ENCODE measurements at places on chromosomes 6 and 20.

DNA sequence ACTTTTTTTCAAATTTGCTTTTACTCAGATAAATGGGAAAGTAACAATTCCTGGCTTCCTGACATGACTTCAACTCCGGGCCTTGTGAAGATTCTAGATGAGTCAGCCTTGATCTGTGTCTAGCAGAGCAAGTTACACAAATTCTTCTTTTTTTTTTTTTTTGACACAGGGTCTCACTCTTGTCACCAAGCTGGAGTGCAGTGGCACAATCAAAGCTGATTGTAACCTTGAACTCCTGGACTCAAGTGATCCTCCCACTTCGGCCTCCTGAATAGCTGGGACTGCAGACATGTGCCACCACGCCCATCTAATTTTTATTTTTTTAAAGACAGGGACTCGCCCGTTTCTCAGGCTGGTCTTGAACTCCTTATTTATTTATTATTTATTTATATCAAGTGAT lies 7.3 kb upstream of the ARHGAP18 start:
- DNase-seq: no peak

- no peak for DNase-seq
Measured at GRCh38 chr6:109579361-109579760, 96.3 kb upstream of the ZBTB24 start.

DNA sequence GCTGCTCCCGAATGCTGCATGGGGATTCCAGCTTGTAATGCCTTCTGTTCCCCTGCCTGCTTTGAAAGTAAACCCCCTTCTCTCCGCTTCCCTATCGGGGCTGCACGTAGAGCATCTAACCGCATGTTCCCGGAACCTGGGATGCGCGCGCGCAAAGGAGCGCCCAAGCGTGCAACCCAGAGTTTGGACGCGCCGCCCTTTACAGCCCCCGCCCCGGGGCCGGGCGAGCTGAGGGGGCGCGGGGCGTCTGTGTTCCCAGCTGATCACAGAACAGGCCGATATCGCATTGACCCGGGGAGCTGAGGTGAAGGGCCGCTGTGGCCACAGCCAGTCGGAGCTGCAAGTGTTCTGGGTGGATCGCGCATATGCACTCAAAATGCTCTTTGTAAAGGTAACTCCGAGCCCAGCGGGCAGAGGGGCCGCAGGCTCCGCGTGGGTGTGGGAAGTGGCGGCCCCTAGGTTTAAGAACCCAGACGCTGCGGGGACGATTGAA lies 1.4 kb downstream of the LAMP5 start:
- no peak for DNase-seq

- DNase-seq: no peak
Measured at GRCh38 chr20:52896348-52896747, 75.8 kb upstream of the TSHZ2 start.

- no peak for DNase-seq
Measured at GRCh38 chr6:148382861-148383260, 40.2 kb downstream of the SASH1 start.

GRCh38 chr20:10747019-10747418 lies 73.2 kb upstream of the JAG1 start:
- DNase-seq: no peak

DNA sequence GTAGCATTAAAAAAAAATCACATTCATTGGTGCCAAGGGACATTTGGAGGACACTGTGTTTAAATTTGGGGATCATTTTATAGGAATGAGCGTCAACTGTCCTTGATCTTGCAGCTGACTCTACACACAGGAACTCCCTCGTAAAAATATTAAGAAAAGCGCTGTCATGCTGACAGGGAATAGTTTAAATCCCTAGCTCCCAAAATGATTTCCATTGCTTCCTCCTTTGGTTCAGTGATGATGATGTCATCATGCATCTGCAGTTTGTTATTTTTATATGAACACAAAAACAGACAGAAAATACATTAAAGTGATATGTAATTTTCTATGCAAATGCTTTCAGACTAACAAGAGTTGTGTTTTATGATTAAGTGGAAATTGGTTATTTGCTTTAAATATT lies 275.6 kb downstream of the BTBD9 start:
- DNase-seq: no peak

GRCh38 chr6:62891065-62891647 lies 320.1 kb upstream of the FKBP1C start:
- no peak for DNase-seq

- no peak for DNase-seq
Measured at GRCh38 chr6:125251516-125252220, 50.1 kb downstream of the HDDC2 start.

DNA sequence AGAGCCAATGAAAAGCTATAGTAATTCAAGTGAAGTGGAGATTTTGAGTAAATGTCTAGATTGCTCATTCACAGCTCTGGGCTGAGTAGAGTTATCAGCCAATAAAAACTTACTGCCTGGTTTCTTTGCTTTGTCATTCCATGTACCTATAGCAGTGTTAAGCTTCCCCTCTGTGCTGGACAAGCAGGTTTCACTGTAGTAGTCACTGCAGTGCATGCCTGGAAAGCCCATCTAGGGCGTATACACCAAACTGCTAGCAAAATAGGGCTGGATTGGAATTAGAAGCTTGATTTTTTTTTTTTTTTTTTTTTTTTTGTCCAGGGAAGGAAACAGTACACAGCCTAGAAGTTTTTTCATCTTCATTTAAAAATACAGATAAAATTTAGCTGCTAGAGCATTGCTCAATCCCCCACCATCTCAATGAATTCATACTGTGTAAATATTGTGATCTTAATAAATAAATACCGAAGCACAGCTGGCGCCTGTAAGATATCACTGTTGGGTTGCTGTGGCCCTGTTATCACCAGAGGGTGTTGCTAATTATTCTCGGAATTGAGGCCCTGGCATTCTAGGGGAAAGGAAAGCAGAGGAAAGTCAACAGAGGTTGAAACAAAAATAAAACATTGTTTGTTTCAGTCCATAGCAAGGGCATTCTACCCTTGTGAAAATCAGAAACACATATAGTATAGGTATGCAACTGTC lies 968.5 kb upstream of the GJE1 start:
- no peak for DNase-seq

- DNase-seq: no peak
Measured at GRCh38 chr6:22253955-22254655, 42.7 kb downstream of the PRL start.

DNA sequence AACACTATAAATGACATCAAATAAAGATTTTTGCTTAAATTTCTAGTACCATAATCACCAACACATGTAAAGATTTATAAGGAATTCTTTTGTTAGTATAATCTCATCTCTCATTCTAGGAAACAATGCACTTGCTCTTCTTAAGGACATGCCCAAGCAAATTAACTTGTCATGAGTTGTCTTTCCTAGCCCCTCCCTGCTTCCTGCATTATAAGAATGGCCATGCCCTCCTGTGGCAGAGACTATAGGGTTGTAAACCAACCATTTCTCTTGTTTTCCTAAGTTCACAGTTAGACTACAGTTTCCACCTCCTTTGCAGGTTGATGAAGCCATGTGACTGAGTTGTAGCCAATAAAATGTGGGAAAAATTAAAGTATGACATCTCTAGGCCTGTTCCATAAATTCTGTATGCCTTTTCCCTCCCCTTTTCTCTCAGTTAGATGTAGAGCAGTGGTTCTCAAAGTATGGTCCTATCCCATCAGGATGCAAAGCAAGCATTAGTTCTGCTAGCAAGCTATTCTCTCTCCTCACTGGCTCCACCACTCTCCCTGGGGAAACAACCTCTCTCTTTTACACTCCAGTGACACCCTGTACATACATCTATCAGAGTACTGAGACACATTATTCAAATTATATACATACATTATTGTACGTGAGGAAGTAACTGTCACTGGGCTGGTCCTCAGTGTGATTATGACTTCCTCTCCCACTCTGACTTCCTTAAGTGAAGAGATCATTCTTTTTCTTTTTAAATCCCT lies 295.0 kb downstream of the PKHD1 start:
- no peak for DNase-seq

GRCh38 chr6:26089272-26089671 lies 2.0 kb downstream of the HFE start:
- no peak for DNase-seq

DNA sequence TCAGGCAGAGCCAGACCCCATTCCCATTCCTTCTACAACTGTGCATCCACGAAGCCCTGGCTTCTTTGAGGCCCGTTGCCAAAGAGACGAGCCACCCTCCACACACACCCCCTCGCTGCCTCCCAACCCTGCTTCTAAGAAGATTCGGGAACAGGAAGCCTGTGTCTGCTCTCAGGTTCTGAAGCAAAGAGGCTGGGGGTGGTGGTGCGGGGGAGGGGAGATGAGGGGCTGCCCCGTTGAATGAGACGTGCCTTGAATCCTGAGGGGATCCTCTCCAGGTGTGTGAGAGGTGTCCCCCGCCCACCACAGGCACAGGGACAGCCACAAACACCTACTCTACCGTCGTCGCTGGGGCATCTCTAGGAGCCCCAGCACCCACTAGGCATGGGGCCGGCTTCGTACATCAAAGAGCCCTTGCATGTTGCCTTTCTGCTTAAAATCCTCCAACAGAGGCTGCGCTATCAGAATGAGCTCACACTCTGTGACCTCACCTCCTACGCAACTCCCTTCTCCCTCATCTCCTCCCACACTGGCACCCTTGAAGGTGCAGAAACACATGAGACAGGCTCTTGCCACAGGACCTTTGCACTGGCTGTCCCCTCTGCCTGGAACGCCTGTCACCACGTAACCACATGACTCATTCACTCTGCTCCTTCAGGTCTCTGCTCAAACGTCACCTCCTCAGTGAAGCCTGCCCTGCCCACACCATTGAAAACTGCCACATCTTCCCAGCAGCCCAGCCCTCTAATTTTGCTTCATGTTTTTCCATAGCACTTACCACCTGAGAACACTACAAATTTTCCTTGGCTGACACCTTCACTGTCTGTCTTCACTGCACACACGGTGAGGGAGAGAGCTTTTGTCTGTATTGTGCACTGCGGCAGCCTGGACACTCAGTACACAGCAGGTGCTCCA lies 58.5 kb downstream of the PREX1 start:
- DNase-seq: peak; percentile 88

DNA sequence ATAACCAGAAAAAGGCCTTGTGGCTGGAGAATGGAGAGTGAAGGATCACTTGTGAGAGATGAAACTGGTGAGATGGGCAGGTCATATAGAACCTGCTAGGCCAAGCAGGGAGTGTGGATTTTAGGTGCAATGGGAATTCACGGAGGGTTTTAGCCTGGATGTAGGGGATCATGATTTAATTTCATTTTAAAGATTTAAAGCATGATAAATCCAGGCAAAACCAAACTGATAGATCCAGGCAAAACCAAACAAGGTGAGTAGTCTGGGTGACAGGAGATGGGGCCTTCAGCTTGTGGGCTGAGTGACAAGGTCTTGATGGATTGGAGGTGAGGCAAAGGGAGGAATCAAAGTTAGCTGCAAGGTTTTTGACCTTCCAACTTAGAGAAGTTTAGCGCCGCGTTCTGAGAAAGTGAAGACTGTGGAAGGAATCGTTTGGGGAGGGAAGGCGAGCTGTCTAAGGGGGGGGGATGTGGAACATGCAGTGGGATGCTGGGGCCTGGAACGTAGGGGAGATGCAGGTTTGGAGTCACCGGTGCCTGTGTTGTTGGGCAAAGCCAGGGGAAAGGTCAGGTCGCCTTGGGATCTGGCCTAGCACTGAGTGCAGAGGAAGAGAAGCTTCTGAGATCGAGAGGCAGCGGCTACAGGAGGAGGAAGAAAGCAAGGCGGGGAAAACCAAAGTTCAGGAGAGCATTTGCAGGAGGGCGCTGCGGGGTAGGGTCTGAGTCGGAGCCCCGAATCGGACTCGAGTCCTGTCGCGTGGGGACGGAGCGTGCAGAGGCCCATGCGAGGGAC lies 1.3 kb upstream of the PLCG1 start:
- no peak for DNase-seq

GRCh38 chr6:34239893-34240292 lies 3.2 kb downstream of the HMGA1 start:
- DNase-seq: no peak

DNA sequence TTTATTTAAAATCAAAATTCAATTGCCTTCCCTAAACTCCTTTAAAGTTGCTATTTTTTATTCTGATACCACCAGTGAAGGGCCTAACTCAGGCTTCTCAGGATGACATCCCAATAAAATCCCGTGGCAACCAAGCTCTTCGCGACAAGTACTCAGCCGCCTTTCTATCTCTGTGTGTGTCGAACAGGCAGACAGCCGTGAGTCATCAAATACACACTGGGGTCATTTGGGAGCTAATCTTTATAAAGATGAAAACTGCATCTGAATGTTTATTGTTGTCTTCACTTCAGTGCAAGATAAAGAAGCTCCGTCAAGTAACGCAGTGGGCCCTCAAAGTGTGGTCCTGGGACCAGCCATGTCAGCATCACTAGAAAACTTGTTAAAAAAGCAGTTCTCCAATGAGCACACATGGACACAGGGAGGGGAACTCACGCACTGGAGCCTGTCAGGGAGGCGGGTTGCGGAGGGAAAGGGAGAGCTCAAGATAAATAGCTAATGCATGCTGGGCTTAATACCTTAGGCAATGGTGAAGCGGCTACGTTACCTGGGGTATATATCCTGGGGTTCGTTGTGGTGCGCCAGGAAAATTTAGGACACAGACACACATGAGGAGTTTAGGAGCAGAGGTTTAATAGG lies 119.3 kb downstream of the RNF144B start:
- DNase-seq: no peak

DNA sequence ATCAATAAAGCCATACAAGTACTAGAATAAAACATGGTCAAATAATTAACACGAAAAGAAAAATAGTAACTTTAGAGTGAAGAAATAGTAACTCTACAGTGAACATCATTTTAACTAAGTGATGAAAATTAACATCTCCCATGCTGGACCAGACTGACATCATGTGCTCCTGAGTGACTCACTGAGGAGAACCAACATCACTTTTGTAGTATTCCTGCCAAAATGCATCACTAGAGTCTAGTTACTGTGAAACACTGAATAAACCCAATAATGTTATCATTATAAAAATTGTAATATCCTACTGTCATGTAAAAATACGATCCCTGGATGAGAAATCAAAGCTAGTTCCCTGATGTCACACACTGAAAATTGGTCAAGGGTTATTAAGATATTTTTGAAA lies 361.3 kb downstream of the CD109 start:
- DNase-seq: no peak

GRCh38 chr20:24762371-24762770 lies 186.7 kb upstream of the CST7 start:
- no peak for DNase-seq

- DNase-seq: no peak
Measured at GRCh38 chr20:62792182-62792939, 3.9 kb upstream of the MRGBP start.

GRCh38 chr20:25126204-25127029 lies 44.5 kb upstream of the VSX1 start:
- no peak for DNase-seq

DNA sequence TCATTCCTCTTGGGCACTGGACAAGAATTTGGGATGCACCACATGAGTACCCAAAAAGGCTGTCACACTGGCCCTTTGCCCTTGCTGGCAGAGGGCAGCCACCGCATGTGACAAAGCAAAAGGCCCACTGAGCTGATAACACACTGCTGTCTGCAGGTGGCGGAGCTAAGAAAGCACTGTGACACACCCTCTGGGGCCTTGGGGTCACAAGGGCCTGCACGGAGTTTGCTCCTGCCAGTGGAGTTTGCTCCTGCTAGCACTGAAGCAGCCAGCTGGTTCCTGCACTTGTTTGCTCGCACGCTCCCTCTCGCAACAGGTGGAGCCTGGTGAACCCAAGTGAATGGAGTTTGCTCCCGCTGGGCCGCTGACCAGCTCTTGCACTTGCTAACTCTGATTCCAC lies 132.6 kb downstream of the LCA5 start:
- DNase-seq: no peak
